ENCODE measurements at places on chromosomes 16 and 17.

GRCh38 chr16:578870-579405, 9.2 kb downstream of the PIGQ start:
- no peak for DNase-seq

DNA sequence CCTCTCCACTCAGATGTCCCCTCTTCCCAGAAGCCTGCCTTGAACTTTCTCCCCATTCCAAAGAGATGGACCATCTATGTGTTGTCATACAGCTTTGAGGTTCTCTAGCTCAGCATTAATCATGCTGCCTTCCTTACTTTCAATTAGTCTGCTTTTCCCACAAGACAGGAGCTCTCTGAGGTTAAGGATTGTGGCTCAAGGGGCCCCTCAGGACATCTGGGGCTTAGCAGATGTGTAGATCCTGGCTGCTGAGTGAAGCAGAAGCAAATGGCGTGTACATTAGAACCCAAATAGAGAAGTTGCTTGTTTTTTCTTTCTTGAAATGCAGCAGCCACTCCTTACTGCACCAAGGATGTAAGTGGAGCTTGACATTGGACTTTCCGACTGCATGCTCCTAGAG, 330.5 kb upstream of the TNRC6C start:
- DNase-seq = no peak

DNA sequence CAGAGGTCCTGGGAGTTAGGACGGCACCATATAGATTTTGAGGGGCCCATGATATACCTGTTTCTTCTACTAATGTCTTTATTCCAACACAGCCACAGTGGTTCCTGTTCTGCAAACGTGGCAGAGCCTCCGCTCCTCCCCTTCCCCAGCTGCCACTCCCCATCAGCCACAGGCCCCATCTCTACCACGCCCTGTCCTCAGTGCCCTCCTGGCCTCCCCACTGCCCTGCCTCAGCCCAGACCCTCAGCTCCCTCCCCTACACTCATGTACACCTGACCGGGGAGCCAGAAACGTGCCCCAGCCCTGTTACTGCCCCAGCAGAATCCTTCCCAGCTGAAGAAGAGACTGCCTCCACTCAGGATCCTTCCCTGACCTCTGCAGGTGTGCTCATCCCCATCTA, 11.9 kb upstream of the RBFOX3 start:
- DNase-seq = no peak

- DNase-seq = no peak
Measured at GRCh38 chr16:70160821-70161220, 12.8 kb upstream of the CLEC18C start.

DNA sequence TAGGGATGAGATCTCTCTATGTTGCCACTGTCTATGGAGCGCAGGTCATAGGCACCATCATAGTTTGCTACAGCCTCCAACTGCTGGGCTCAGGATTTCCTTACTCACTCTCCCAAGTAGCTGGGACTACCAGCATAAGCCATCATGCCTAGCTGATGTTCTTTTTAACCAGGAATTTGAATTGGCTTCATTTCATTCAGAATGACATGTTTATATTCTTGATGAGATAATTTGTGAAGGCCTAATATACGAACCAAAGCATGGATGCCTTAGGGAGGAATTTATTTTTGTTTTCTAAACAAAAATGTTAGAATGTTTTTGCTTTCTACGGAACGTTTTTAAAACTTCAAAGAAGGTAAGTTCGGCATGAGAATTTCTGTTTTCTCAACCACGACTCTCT, 71.6 kb downstream of the HS3ST3B1 start:
- no peak for DNase-seq

DNA sequence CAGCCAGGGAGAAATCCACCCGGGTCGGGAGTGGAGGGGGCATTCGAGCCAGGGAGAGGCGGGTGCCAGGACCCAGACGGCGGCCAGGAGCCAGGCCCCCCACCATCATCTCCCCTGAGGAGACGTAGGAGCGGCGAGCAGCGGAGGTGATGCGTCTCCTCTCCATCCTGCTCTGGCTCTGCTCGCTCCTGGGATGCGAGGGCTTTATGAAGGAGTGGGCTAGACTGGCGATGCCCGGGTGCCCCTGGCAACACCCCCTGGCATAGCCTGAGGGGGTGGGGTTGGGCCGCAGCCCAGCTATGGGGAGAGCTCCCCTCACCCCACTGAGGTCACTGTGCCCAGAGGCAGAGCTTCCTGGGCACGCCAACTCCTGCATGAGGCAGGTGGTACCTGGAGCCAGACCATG, at the start of gene GFAP:
TSS of gene GFAP (minus strand) at position 180 of the 406 bp plus-strand sequence. CDS start at position 166, 14 bp downstream.
- DNase-seq = no peak

GRCh38 chr17:42695500-42695899, 13.2 kb downstream of the CNTNAP1 start:
- no peak for DNase-seq

DNA sequence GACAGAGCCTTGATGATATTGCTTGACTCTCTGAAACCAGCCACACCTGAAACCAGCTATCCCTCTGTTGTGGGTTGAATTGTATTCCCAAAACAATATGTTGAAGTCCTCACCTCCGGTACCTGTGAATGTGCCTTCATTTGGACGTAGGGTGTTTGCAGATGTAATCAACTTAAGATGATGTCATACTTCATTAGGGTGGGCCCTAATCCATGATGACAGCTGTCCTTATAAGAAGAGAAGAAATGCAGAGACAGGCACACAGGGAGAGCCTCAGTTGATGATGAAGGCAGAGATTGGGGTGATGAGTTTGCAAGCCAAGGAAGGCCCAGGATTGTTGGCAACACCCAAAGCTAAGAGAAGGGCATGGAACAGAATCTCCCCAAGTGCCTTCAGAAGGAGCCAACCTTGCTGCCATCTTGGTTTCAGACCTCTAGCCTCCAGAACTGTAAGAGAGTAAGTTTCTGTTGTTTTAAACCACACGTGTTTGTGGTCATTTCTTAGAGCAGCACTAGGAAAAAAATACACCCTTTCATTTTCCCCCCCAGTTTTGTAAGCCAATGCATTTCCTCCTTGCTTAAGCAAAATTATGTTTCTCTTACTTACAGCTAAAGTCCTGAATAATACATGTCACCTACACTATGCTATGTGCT, 29.4 kb upstream of the MYH10 start:
- no peak for DNase-seq

GRCh38 chr16:56830669-56831068, 34.3 kb upstream of the SLC12A3 start:
- DNase-seq = no peak

GRCh38 chr17:44002141-44002848, 2.1 kb upstream of the NAGS start:
- DNase-seq = no peak

- no peak for DNase-seq
Measured at GRCh38 chr17:4739122-4740024, at the start of the genes CXCL16 and ZMYND15. Gene CXCL16, minus strand, starts transcription at chr17:4739928. Its CDS starts 589 bp downstream, at chr17:4739339. Gene ZMYND15, plus strand, starts transcription at chr17:4739833. Its CDS starts 716 bp downstream, at chr17:4740549.

- no peak for DNase-seq
Measured at GRCh38 chr16:1125471-1125870, 27.4 kb upstream of the CACNA1H start.

GRCh38 chr16:6827267-6827666, 505.4 kb upstream of the RBFOX1 start:
- no peak for DNase-seq

DNA sequence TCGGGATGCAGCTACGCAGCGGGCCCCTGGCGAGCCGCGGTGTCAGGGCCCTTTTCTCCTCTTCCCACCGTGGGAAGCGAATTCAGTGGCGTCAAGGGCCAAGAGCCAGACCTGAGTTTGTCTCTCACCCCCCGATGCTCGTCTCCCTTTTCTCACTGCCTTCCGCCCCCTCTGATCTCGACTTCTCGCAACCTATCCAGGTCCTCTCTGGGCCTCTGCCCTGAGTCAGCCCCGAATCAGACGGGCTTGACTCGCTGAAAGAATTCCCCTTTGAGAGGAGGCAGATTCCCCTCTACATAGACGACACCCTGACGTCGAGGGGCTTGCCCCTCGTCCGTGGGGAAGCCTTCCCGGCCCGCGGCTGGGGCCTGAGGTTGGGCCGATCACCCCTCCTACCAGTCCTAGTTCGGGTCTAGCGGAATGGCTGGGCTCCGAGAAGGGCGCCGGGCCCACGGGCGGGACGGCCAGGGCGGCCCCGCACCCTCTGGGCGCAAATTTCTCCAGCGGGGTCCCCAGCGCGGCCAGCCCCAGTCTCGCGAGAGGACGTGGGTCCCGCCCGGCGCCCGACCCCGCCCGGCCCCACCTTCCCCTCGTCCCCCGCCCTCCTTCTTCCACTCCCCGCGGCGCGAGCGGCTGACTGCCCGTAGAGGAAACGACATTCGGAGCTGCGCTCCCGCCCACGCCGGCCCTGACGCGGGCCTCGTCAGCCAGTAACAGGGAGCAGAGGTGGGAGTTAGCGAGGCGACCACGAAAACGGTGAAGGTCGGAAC, at the start of gene GGNBP2:
TSS of gene GGNBP2 (plus strand) at position 613 of the 770 bp plus-strand sequence. CDS start 806 bp downstream, outside the sequence.
- DNase-seq = no peak

DNA sequence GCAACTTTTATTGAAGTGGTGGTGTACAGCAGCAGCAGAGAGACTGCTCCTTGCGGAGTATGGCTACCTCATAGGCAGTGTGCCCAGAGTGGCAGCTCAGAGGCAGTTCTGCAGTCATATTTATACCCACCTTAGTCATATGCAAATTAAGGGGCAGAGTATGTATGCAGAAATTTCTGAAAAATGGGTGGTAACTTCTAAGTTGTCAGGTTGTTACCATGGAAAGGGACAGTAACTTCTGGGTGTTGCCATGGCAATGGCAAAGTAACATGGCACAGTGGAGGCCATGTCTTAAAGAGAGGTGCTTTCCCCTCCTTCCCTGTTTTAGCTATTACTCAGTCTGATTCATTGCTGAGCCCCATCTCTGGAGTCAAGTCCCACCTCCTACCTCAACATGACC, 53.4 kb downstream of the MEOX1 start:
- DNase-seq = no peak

DNA sequence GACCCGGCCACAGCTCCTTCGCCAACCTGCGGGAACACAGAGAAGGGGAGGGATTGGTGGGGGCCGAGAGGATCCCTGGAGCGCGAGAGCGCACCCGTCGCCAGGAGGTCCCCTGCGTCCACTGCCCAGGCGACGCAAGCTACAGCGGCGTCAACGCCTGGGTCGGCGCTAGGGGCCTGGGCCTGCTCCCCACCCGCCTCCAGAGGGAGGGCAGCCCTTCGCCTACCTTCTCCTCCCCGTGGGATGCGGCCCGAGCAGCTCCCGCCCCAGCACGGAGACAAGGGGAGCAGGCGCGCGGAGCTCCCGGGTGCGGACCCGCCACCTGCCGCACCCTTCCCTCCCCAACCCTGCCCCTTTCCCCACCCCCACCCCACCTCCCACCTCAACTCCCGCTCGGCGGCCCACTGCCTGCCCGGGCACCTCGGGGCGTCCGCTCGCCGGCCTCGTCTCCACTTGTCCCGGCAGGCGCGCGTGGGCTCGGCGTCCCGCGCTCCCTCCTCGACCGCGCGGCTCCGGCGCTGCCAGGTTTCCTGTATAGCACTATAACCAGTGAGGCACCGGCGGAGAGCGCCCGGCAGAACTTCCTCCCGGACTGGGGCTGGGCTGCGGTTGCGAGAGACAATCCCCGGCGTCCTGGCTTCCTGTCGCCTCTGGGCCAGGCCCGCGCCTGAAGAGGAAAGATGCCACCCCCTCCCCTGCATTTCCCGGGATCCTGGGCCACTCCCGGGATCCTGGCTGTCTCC, 119.1 kb upstream of the SMURF2 start:
- no peak for DNase-seq

DNA sequence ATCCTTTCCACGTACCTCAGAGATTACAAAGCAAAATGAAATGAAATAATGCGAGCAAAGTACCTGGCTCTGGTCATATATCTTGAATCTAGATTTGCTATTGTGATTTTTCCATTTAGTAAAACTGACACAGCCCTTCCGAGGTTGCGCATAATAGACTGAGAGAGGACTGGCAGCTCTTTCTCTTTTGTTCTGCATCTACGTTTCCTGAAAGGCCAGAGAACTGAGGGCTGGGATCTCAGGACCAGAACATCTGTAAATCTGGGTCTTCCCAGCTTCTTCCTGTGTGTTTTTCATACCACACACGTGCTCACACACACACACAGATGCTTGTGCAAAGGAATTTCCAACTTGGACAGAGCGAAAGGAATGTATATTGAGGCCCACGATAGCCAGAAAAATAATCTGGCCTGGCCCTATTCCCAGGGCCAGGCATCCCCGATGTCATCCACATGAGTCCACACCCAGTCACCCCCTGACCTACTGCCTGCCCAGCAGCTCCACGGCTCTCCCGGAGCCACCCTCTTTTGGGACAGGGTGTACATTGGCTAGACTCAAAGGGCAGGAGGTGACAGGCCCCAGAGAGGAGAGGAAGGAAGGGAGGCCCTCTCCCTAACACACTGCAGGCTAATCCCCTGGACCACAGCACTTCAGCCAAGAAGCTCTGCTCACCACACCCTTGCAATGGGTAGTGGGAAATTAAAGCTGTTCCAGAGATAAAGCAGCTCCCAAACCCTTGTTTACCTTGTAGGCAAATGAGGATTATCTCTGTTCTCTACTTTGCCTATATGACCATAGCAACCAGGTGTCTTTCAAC, 41.8 kb downstream of the NOL11 start:
- no peak for DNase-seq

DNA sequence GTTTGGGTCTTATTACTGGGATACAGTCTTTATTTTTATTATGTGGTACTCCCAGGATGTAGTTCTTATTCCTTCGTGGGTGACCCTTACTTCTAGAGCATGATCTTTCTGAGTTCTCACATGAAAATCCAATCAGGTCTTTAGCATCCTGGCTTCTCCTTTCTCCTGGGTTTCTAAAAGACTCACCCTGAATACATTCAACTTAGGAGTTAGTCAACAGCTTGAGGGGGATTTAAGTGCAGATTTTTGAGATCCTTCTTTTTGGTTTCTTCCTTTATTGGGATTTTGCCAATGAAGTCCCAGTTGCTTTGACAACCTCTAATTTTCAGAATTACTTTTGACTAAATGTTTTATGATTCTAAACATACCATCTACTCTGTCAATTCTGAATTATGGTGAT, 68.2 kb downstream of the SIAH1 start:
- no peak for DNase-seq

- no peak for DNase-seq
Measured at GRCh38 chr17:3754458-3755334, 31.0 kb downstream of the HASPIN start.

DNA sequence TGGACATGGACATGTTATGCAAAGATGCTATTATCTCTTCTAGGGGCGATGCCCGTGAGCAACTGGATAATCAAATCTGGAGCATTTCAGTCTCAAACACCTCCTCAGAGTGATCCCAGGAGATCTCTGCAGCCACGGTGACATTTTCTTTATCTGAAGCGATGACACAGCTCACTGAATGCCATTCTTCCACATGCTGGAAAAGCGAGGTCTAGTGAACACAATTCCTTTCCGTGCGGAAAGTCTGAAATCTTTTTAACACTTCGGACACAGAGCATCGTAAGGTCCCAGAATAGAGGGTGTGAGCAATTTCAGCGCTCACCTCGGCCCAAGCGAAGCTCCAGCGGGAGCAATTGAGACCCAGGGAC, 531 bp upstream of the HASPIN start:
- DNase-seq = no peak

DNA sequence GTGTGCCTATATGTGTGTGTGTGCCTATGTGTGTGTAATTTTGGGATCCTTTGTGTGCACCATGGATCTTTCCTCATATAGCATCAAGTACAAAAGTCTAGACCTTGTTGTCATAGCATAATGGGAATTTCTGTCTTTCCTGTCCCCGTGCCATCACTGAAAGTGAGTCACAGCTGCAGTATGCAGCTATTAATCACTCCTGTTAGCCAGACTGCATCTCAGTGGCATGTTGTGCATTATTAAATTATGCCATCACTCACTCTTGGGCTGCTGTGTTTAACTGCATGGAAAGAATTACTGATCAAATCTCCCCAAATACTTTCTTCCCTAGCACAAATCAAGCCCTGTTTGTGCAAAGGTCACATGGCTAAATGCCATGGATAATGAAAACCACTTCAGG, 92.4 kb downstream of the CBLN1 start:
- no peak for DNase-seq
